Esophagus squamous epithelium (tissue), 5 donors: ENCODE measurements at places on chromosomes 7 and 10.

DNA sequence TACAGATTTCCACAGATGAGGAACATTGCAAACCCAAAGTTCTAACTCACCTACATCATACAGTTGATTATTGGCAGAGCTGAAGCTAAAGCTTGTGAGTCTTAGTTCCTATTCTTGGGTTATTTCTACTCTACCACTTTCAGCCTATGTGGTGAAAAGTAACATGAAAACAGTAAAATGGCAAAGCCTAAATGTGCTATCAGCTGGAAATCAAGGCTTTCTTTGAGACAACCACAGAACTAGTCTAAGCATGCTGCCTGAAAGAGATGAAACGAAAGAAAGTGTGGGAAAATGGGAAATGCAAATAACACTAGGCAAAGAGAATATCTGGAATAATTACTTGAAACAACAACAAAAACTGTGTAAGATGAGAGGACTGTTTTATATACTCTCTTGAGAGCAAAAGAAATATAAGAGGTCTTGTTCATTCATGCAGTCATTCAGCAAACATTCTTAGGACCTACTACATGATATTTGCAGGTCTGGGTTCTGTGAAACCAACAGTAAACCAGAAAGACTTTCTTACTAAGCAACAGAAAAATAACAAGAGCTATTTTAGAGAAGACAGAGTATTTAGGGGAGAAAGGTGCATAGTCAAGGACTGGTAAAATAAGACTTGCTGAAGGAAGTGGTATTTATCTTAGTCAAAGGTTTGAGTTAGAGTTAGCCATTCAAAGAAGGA is 437.1 kb downstream of the HTR7 start:
- DNase-seq = no peak

DNA sequence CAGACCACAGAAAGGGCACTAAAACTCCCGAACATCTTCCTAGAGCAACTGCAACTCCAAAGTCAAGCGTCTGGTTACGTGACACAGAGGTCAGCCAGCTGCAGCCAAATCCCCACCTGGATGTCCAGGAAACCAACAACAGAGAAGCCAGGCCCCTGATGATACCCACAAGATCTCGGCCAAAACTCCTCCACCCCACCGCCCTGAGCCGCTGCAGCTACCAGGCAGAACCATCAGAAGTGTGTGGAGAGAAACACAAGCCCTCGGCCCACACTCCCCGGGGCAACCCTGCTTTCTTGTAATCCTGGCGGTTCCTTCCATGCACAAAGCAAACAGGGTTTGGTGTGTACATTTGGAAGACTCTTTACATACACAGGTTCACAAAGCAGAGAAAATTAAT is 8.7 kb downstream of the CHST15 start:
- DNase-seq = no peak

DNA sequence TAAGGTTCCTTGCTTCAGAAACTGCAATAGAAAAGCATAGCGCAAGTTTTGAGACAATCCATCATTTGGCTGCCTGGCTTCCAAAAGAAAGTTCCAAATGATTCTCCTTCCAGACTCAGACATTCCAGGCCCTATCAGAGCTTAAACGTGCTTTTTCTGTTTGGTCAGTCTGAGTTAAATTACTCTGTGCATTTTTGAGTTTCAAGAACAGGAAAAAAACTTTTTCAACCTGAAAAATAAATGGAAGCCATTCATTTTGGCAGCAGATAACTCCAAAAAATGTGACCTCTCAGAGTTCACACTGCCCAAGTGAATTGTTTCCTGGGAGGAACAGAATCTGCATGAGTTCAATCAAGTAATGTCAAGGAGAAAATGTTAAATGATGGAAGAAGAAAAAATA is 354.2 kb downstream of the CXCL12 start:
- DNase-seq = no peak

DNA sequence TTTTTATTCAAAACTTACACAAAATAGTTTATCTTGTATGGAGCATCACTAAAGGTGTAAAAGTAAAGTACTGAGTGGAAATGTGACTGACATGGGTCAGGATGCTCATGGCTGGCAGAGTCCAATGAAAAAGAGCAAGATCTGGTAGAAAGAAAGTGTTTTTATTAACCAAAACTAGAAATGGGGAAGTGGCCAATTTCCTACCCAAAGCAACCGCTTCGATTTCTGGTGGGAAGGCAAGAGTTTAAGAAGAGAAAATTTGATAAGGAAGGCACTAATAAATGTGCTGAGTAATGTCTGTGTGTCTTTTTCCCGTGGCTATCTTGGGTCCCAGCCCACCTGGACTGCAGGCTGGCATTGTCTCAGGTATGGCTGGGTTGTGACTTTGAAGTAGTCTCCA is 277.7 kb downstream of the ANKRD7 start:
- DNase-seq = no peak

GRCh38 chr7:36278620-36279172 is 111.0 kb upstream of the ANLN start:
- DNase-seq = no peak

DNA sequence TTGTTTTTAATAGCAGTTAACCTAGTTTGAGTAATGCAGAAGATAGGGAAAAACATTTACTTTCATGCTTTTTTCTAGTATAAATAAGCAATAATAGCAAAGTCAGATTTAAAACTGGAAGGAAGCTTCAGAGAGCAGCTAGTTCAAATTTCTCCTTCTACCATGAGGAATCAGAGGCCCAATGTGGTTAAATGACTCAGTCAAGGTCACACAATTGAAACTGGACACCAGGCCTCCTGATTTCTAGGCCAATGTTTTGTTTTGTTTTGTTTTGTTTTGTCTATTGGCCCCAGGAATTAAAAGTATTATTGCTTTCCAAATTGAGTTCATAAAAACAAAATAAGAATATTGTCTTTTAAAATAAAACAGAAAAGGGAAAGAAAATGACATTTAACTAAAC is 122.3 kb downstream of the TRIL start:
- no peak for DNase-seq

DNA sequence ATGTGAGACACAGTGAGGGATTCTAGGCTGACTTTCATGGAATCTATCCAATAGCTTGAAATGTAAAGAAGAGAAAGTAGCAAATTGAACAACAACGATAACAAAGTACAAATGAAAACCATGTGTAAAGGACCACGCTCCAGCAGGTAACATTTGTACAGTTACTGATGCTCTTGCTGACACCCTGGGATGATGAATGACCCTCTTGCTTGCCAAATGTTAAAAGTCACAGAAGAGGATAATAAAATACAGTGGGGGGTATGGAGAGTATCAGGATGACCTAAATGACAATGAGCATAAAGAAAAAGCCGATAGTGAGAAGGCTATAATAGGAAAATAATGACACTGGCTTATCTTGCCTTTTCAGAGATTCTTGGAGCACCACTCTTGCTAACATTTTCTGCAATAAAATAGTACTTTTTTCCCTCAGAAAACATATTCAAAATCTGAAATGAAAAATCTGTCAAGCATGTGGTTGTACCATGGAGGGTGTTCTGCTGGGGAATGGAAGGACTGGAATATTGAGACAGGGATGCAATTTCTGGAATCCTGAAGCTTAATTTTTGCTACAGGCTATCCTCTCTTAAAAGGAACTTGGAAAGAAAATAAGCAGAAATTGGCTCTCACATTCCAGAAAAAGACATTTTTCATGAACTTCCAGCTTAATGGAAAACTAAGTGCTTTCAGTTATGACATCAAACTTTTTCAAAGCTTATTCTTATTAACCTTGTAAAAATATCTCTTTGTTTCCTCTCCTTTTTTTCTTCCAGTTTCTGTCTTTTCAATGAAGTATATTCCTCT is 303.2 kb upstream of the GHITM start:
- DNase-seq = no peak

DNA sequence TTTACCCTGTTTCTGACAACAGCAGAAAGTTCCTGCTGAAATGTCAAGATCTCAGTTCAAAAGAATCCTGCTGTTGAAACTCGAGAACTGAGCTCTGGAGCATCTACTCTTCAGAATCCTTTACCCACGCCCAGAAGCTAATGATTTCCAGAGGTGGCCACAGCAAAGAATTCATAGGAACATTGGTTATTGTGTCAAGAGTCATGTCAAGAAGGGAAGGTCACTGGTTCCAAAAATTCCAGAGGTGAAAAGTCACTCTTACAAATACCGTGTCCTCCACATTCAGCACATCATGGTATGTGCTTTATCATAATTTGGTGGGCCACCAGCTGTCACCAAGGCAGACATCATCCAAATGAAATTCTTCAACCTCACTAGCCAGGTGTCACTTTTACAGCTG is 394.4 kb upstream of the NPVF start:
- DNase-seq = no peak

DNA sequence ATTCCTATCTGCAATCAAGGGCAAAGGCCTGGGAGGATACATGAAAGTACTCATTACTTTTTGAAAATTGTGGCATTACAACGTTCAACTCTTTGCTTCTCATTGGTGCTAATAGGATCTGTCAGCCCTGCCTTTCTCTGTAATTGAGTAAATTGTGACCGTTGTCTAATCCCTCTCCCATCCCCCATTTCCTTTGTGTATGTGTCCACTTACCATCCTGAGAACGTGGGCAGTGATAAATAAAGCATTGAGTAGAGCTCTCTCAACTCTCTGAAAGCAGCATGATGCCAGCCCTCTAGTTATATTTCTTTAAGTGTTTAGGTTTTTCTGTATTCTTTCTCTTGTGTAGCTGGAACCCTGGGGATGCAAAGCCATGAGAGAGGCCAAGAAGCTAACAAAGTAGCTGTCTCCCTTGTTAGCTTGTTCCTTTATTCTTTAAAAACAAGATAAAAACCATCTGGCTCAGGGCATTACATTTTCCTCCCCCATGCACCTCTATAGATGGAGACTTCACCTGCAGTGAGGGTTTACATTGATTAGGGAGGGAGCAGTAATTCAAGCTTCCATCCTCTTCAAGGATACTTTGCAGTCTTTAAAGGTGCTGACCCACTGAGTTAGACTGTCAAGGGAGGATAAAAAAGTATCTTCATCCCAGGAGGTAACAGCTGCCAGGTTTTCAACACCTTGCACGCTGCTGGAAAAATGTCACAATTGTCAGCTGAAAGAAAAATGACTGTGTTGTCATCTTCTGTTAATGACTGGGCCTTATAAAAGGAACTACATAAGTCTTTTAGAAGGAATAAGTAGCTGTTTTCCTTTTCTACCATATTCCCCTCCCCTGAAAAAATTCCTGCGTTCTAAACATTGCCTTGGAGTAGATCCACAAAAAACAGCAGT is 112.3 kb downstream of the BTRC start:
- no peak for DNase-seq

GRCh38 chr7:41244246-41244645 is 458.6 kb downstream of the INHBA start:
- DNase-seq = no peak

GRCh38 chr7:105521027-105521716 is 899 bp downstream of the PUS7 start:
- DNase-seq = no peak

DNA sequence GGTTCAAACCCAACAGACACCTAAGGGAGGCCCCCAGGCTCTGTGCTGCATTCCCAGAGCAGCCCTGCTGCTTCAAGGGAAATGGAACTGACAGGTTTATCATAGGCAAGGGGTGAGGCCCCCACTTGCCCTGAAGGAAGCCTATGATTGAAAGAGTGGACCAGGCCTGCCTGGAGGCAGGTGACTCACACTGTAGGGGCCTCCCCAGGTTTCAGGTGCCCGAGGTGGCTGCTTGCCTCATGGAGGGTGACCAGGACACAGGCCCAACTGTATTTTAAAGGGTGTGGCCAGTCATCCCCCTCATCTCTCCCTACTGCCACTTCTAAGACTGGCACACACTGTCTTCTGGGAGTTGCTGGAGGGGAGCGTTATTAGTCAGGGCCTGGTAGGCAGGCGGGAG is 85.4 kb downstream of the ATXN7L1 start:
- DNase-seq = no peak

- no peak for DNase-seq
Observed at GRCh38 chr10:36256166-36256565, 614.1 kb upstream of the FZD8 start.

DNA sequence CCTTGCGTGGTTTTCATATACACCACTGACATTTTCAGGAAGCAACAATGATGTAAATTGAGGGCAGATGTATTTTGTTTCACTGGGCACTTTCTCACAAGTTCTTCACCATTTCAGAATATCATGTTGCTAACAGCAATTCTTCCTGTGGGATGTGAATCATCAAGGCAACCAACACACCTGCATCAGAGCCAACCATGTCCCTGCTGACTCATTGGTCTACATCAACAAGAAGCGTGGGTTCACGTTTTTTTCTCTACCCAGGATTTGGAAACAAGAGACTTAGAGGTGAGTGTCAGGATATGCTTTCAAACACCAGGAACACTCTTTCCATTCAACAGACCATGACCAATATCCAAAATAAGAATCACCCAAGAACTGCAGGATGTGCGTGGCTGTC is 203.9 kb downstream of the TEX36 start:
- DNase-seq = no peak

- DNase-seq = no peak
Observed at GRCh38 chr10:113052076-113052830, 102.2 kb downstream of the TCF7L2 start.

DNA sequence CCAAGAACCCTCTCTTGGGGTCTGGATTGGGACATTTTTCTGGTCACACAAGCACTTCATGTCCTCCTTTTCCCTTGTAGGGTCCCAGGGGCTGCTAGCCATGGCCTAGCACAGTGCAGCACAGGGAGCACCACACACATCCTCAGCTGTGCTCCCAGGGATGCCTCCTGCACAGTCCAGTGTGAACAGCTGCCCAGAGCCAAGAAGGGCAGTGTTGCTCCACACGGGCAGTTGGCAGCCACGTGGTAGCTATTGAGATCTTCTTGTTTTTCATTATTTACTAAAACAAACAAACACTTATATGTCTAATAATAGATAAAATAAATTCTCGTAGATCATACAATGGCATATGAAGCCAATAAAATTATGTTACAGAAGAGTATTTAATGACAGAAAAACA is 13.9 kb upstream of the LANCL2 start:
- DNase-seq = no peak

DNA sequence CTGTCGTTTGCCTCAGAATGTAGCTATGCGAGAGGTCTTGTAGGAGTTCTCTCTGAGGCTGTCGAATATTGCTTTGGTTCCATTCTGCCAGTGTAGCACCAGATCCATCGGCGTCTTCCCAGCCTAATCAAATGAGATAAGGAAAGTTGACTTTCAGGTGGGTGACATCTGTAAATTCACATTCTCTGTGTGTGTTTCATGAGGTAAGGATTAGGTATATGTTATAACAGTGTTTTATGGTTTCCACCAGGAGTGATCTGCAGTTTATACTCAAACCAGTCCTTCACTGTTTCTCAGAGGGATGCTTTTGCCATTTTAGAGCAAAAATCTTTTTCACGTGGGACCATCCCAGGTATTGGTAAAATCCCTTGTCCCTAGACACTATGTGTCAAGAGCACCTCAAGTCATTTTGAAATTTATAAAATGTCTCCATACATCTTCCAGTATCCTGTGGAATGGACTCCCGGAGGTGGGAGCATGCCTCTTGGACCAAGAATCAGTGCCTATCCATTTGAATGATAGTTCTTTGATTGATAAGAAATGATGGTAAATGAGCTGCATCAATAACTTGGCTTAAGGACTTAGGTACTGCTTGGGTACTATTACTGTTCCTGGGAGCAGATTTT is 7.9 kb downstream of the ANKRD1 start:
- no peak for DNase-seq
